Ascending aorta (tissue), 2 donors: ENCODE measurements at places on chromosomes 3 and 15. TPM values are rescaled to one million over a fixed set of nuclear protein-coding genes. Genes with fewer than 3 reads are reported as not detected.
A peak's percentile ranks its signal among the peaks of the same experiment; 100 is the strongest.

GRCh38 chr3:70138606-70139005 is 139.1 kb downstream of the SAMMSON start:
- no peaks in the 10 kb centered on the region for H3K27me3 ChIP-seq
- no peak for DNase-seq
- H3K27ac ChIP-seq, result no peak overlapping the region
- H3K4me3 ChIP-seq, result no peak overlapping the region
- H3K4me1 ChIP-seq, result no peaks in the 10 kb centered on the region
- no peaks in the 10 kb centered on the region for H3K36me3 ChIP-seq

DNA sequence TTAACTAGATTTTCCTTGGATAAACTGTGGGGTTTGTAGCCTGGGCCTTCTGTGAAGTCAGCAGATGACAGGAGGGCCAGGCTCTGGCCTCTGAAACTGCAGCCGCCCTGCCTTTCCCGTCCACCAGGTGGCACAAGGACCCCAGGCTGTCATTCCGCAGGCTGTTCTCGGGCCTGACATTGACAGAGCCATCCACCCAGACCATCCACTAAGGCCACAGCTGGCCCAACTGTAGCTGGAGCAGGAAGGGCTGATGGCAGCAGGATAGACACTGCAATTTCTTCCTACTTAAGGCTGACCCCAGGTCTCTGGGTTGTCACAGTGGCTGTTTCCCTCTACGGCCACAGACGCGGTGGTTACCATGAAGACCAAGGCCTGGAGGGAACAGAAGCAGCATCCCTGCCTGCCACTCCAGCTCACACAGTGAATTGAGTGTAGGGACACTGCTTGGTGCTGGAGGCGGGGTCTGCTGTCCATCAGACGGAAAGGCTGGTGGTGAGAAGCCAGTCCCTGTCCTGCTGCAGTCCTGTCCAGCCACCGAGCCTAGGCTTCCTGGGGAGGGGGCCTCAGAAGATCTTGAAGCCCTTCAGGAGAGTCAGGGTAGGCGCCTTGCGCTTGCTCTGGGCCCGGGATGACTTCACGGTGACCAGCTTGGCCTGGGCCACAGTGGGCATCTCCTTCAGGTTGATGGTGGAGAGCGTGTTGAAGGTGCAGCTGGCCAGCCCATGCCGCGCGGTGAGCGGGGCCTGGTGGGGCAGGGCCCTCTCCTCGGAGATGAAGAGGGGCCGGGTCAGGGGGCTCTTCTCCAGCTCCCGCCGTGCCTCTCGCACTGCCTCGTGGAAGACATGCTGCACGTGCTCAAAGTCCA is 9.4 kb downstream of the SLC51B start:
- peak overlapping the region; percentile 97 for H3K27ac ChIP-seq
- peaks cover 71% of the 10 kb centered on the region for H3K36me3 ChIP-seq
- peak; percentile 81 for DNase-seq
- H3K4me3 ChIP-seq, result no peak overlapping the region
- no peaks in the 10 kb centered on the region for H3K27me3 ChIP-seq

DNA sequence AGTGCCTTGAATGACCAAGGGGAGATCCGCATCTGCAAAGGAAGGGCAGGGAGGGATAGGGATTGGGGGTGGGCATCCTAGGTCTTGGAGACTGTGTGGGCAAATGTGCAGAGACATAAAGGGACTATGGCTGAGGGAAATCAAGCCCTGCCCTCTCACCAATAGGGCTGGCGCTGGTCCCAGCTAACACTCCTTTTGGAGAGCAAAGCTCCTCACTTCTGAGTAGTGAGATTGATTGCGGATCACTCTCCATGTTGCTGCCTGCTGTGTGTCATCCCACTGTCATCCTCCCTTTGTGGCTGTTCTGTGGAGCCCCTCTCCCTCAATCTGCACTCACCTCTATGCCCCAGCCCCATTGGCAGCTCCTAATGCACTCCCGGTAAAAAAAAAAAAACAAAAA is 2.2 kb upstream of the CELSR3 start:
- DNase-seq, result no peak
- peak overlapping the region; percentile 95 for H3K27ac ChIP-seq
- no peak overlapping the region for H3K4me3 ChIP-seq
- no peaks in the 10 kb centered on the region for H3K36me3 ChIP-seq

DNA sequence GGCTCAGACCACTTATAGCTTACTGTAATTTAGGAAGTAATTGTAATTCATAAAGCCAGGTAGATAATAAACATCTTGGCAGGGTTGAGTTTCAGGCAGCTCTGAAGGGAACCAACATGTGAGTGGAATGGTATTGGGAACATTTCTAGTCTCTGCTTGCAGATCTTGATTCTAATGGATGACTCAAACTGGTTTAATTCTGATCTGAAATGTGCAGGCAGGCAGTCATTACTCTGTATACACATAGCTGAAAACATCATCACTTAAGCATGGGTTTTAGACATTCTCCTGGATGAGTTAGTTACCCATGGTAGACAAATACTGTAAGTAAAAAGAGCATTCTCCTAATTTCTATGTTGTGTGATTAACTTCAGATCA is 317.0 kb upstream of the TPRG1 start:
- peaks cover 17% of the 10 kb centered on the region for H3K4me1 ChIP-seq
- H3K36me3 ChIP-seq, result no peaks in the 10 kb centered on the region
- no peaks in the 10 kb centered on the region for H3K27me3 ChIP-seq
- no peak overlapping the region for H3K4me3 ChIP-seq
- H3K27ac ChIP-seq, result peak overlapping the region; percentile 61
- DNase-seq, result no peak

GRCh38 chr3:133295944-133296917 is 103.6 kb upstream of the BFSP2 start:
- no peaks in the 10 kb centered on the region for H3K36me3 ChIP-seq
- no peak overlapping the region for H3K4me3 ChIP-seq
- no peaks in the 10 kb centered on the region for H3K27me3 ChIP-seq
- H3K27ac ChIP-seq, result no peak overlapping the region
- DNase-seq, result no peak

- DNase-seq, result no peak
- H3K36me3 ChIP-seq, result peaks cover 4% of the 10 kb centered on the region
- H3K27me3 ChIP-seq, result no peaks in the 10 kb centered on the region
- no peak overlapping the region for H3K4me3 ChIP-seq
- no peaks in the 10 kb centered on the region for H3K4me1 ChIP-seq
Measured at GRCh38 chr15:48592221-48592731, 53.2 kb downstream of the FBN1 start.

GRCh38 chr3:69738859-69739203 is 433 bp upstream of the MITF start:
- no peaks in the 10 kb centered on the region for H3K27me3 ChIP-seq
- DNase-seq, result no peak
- peak overlapping the region; percentile 100 for H3K4me3 ChIP-seq
- H3K36me3 ChIP-seq, result no peaks in the 10 kb centered on the region
- peak overlapping the region; percentile 83 for H3K27ac ChIP-seq

- no peaks in the 10 kb centered on the region for H3K36me3 ChIP-seq
- no peak for DNase-seq
- H3K4me1 ChIP-seq, result peaks cover 10% of the 10 kb centered on the region
- H3K27me3 ChIP-seq, result no peaks in the 10 kb centered on the region
- H3K4me3 ChIP-seq, result no peak overlapping the region
Measured at GRCh38 chr15:39623529-39623931, 42.7 kb downstream of the THBS1 start.

- H3K4me3 ChIP-seq, result no peak overlapping the region
- no peaks in the 10 kb centered on the region for H3K27me3 ChIP-seq
- no peaks in the 10 kb centered on the region for H3K4me1 ChIP-seq
- no peaks in the 10 kb centered on the region for H3K36me3 ChIP-seq
Measured at GRCh38 chr15:70424937-70425411, 327.3 kb upstream of the TLE3 start.

DNA sequence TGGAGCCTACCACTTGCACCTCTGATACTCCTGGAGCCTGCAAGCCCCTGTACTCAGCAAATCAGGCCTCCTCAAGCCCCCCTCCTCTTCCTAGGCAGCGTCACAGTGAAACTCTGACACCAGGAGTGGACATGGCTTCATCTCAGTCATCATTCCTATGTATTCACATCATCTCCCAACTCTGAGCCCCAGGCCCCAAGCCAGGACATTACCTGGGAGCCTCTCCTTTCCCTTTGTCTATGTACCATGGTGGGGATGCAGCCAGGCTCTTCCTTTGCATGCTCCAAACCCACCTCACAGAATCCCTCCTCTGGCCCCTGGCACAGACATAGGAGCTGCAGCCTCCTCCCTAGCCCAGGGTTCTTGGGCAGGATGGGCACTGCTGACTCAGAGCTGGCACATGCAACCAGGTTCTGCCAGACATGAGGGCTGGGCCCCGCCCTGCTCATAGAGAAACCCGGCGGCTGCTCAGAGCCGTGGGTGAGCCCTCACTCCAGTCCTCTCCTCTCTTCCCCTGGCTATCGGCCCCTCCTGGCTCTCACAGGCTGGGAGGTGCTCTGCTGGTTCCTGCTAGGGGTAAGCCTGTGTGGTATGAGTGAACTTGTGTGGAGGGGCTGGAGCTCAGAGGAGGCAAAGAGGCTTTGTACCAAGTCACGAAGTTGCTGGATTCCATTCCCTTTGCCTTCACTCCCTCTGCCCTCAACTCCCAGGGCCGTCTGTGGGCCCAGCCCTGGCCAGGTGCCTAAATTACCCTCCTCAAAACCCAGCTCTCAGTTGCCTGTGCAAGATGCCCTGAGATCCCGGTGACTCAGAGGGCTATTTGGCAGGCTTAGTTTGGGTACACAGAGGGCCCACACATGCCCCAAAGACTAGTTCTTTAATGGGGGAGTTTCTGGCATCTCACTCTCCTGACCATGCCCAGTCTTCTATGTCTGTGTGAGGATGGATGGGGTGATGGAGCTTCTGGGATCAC is 1.9 kb upstream of the PLCD1 start:
- H3K4me1 ChIP-seq, result peaks cover 19% of the 10 kb centered on the region
- H3K36me3 ChIP-seq, result no peaks in the 10 kb centered on the region
- H3K27me3 ChIP-seq, result no peaks in the 10 kb centered on the region
- DNase-seq, result peak; percentile 84
- H3K4me3 ChIP-seq, result no peak overlapping the region

DNA sequence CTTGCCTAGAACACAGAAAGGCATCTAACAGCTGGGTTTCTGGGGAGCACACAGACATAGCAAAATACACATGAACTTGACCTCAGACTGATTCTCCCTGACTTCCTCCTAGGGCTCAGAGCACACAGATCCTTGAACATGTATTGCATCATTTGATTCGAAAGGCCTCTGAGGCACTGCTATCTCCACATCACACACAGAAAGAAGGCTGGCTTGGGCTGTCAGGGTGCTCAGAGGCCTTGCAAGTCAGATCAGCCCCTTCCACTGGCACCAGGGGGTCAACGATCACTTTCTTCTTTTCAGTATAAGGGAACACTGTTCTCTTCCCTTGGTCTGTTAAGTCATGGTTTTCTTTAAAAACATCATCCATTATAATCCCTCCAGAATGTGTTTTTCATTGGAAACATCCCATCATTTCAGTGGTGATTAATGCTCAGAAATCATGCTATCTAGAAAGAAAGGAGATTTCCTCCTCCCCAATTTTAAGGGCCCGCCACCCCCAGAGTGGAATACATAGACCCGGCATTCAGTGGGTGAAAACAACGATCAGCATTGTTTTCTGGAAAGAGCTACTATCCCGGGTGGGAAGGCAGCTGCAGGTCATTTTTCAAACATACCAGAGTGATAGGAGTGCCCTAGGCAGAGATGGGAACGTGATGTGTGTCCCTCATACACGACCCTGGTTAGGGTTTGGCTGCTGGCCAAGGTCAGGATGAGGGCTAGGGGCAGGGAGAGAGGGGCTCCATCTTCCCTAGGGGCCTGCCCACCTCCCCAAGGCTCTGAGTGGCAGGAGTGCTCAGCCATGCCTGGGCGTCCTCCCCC is 253.3 kb upstream of the LYSMD4 start:
- no peak overlapping the region for H3K27ac ChIP-seq
- no peaks in the 10 kb centered on the region for H3K36me3 ChIP-seq
- H3K4me3 ChIP-seq, result no peak overlapping the region
- DNase-seq, result no peak
- H3K4me1 ChIP-seq, result no peaks in the 10 kb centered on the region

DNA sequence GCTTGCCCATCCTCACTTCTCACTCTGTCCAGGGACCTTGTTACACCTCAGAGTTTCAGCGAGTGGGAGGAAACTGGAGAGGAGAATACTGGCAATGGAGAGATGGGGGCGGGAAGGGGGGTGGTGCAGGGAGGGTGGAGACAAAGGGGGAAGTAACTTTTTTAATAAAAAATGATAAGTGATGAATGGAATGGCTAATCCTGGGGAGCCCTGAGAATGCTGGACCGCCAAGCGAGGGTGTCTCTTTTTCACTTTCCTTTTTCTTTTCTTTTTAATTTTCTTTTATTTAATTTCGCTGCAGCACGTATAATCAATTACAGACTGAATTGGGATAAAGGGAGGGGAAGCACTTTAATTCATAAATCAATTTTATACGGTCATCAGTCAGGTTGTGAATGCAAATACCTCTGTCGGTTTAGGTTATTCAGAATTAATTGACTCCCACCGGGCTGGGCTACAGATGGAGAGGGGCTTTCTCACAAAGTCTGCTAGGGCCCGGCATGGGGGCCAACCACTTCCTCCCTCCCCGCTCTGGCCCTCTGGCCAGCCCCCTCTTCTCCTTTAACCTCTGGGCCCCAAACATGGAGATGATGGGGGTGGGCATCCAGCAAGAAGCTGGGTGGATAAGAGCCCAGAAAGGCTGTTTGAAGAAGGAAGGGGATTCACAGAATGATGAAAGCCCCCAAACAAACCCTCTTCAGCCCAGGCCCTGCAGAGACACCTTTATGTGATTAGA is 106.8 kb upstream of the BOC start:
- H3K4me3 ChIP-seq, result no peak overlapping the region
- no peaks in the 10 kb centered on the region for H3K4me1 ChIP-seq
- no peak for DNase-seq

DNA sequence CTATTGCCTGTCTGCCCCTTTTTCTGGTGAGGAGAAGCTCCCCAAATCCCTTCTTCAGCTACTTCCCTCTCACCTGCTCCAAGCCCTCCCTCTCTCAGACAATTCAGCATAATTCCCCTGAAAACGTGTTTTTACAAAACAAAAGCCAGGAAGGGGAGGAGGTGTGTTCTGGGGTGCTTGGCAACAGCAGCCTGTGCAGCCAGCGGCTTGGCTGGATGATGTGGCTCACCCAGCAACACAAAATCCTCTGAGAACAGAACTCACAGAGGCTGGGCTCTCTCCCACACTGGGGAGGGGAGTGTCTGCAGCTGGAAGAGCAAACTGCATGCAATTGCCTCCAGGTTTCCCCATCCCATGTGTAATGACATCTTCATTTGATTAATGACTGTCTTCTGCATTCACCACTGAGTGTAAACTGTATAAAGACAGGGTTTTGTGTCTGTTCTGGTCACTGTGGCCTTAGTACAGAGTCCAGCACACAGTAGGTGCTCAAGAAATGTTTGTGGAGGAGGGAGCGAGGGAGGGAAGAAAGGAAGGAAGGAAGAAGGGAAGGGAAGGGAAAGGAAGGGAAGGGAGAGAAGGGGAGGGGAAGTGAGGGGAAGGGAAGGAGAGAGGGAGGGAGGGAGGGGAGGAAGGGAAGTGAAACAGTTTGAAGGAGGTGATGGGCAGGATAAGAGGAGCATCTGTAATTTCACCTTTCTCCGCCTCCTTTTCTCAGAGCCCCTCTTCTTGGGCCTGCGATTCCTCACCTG is 70.1 kb upstream of the GLCE start:
- no peak overlapping the region for H3K27ac ChIP-seq
- no peak for DNase-seq
- H3K4me3 ChIP-seq, result no peak overlapping the region
- H3K27me3 ChIP-seq, result no peaks in the 10 kb centered on the region
- H3K4me1 ChIP-seq, result no peaks in the 10 kb centered on the region
- no peaks in the 10 kb centered on the region for H3K36me3 ChIP-seq

IQCH gene
- not detected for total RNA-seq

SI gene
- not detected for total RNA-seq

KLHL18 gene
- 1.8 TPM for total RNA-seq

NSMCE3 gene
- 21.6 TPM for total RNA-seq

TNK2 gene
- 164 TPM for total RNA-seq

PEX11A gene
- total RNA-seq, result 34.2 TPM

EIF5A2 gene
- total RNA-seq, result 28.6 TPM

LTK gene
- total RNA-seq, result not detected

TMEM108 gene
- total RNA-seq, result not detected

CEP70 gene
- 7.6 TPM for total RNA-seq

CHRNA5 gene
- total RNA-seq, result not detected

TWF2 gene
- 162 TPM for total RNA-seq
